ENCODE measurements at places on chromosomes 7 and 10.

DNA sequence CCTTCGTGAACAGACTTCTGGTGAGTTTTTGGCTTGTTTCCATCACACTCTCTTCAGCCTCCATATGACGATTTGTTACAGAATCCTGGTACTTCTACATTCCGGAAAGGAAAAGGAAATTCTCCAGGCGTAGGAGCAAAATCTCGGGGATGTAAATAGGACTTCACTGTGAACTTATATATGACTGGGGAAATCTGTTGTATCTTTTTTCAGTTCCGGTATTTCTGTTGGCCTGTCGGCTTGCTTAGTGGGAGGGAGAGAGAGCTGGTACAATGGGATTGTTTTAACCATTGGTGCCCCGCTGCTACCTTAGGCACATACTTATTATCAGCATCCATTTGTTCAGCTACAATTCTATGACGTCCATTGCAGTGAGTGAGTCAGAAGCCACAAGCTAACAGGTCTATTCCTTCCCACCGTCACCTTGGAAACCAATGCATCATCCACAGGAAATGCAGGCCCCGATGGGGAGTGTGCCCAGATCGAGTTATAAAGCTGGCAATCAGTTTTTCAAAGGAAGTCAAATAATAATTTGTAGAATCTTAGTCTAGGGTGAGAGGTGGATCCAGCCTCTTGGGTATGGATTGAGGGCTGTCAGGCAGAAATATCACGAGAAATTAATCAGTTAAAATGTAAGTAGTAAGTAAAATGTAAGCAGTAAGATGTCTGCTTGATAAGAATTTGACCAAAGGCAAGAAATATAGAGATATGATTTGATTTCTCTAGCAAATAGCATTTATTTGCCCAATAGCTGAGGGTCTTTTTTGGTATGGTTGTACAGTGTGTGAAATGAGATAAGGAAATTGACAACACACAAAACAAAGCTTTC lies 92.0 kb upstream of the MKLN1 start:
- no peak for DNase-seq

DNA sequence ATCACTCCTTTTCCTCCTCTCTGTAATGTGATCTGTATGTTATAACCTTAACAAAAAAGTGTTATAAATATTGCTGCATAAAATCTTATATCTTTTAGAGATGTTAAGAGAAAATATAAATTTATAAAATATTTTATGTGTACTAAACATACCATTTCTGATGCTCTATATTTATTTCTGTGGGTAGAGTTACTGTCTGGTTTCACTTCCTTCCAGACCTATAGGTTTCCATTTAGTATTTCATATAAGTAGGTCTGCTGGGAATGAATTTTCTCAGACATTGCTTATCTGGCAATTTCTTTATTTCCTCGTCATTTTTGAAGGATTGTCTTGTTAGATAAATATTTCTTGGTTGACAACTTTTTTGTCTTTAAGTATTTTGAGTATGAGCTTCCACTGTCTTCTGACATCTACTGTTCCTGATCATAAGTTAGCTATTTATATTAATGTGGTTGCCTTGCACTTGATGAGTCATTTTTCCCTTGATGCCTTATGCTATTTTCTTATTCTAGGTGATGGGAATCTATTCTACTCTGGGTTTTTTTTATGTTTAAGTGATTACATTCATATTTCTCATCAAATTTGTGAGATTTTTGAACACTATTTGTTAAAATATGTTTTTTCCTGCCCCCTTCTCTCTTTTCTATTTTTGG lies 11.2 kb upstream of the THSD7A start:
- no peak for DNase-seq

DNA sequence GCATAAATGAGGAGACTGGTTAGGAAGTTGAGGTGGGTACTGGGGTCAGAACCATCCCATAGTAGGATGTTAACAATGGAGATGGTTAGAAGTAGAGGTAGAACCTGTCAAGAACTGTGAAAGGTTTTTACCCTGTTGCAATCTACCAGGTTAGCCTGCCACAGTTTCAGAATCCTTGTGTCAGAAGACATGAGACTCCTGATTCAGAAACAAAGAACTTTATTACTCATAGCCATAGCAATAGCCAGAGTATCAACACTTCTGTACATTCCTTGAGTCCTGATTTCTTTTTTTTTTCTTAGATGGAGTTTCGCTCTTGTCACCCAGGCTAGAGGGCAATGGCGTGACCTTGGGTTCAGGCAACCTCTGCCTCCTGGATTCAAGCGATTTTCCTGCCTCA lies 200.9 kb downstream of the GRM3 start:
- no peak for DNase-seq

DNA sequence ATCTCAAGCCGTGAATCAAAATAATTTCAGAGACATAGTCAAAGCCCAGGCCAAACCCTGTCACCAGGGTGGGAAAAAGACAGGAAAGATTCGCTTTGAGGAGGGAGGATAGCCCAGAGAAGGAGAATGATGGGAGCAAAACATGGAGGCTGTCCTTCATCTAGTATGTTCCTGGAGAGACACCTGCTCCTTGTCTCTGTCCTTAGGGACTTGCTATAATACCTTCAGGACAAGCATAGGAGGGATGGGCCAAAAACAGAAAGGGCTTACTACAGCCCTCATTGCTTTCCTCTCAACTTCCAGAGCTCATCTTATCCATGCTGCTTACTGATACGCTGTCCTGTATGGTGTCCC lies 593.7 kb downstream of the LRMDA start:
- DNase-seq: no peak

DNA sequence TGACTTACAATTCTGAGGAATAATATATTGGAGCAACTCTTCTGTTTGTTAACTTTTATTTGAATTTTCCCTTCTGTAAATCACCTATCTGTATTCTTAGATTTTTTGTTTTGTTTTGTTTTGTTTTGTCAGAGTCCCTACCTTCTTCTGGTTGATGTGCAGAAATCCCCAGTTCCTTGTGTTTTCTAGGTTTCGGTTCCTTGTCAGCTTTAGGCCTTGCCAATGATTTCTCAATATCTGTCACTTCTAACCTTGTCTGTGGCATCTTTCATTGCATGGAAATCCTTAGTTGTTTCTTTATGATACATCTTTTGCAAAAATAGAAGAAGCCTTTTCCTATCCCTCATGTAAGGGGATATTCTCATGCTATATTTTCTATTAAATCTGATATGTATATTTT lies 21.7 kb upstream of the ST8SIA6 start:
- no peak for DNase-seq

DNA sequence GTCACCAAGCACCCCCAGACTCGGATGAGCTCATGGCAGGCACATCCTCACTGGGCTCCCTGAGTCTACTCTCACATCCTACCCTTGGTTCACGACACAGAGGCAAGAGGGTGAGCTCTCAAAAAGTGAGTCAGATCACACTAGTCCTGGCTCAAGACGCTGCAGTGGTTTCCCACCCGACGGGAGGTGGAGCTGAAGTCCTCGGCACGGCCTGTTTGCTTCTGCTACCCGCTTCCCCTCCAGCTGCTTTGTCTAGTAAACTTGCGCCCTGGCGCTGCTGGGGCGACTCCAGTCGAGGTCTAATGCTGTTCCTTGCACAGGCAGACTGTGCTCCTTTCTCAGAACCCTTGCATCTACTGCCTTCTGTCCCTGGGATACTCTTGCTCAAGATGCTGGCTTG lies 13.5 kb upstream of the SFMBT2 start:
- DNase-seq: no peak

- DNase-seq: no peak
These were observed 2.3 kb downstream of the ELMO1 start for GRCh38 chr7:37446371-37446770.

GRCh38 chr7:129949292-129950133 lies 3.2 kb downstream of the UBE2H start:
- DNase-seq: peak; percentile 80

GRCh38 chr7:74293577-74293908 lies 4.3 kb downstream of the CLIP2 start:
- no peak for DNase-seq

- peak; percentile 6 for DNase-seq
These were observed 31.0 kb downstream of the PDE1C start for GRCh38 chr7:32039000-32039756.

DNA sequence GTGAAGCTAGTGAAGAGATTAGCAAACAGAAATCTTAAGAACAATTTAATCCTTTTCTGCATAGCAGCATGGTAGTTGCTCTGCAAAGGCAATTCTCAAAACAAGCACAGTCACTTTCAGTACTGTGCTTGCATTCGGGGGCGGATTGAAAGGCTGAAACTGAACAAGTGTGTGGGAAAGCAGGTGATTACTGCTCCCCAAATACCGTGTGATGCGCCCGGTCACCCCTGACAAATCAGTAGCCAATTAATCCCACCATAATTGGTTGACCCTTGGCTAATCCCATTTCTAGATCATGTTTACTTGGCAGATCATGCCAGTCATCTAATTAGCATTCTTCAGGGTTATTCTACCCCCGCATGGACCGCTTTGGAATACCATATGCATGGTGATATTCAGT lies 76.5 kb upstream of the ADRB1 start:
- no peak for DNase-seq

GRCh38 chr7:281637-282036 lies 8.3 kb upstream of the FOXL3 start:
- no peak for DNase-seq

GRCh38 chr10:118970770-118971169 lies 58.7 kb upstream of the NANOS1 start:
- no peak for DNase-seq

- no peak for DNase-seq
These were observed 673.2 kb upstream of the PCDH15 start for GRCh38 chr10:55474258-55474657.

DNA sequence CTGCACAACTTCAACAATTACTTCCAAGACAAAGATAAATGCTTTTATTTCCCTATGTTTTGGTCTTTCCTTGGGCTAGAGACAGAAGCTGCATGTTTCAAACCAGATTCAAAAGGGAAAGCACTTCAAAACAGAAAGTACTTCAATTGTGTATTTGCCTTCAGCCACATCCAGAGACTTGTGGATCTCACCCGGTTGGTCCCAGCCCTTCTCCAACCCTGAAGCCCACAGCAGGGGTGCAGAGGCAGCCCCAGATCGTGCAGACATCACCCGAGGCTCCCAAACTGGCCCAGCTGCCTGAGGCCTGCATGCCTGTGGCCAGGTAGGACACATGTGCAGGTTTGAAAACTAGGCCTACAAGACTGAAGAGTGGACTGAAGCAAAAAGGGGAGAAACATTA lies 80.8 kb downstream of the ALOX5 start:
- DNase-seq: no peak

- peak; percentile 93 for DNase-seq
These were observed 82.4 kb downstream of the ADCYAP1R1 start for GRCh38 chr7:31134246-31135188.

- no peak for DNase-seq
These were observed 937.7 kb downstream of the SORCS1 start for GRCh38 chr10:106226828-106227227.

GRCh38 chr7:157876469-157877285 lies 539.9 kb downstream of the DNAJB6 start:
- DNase-seq: no peak

GRCh38 chr10:110649347-110650264 lies 5.5 kb downstream of the RBM20 start:
- no peak for DNase-seq

GRCh38 chr7:18792871-18793595 lies 297.5 kb downstream of the HDAC9 start:
- DNase-seq: no peak

GRCh38 chr10:33238643-33239042 lies 95.8 kb downstream of the NRP1 start:
- no peak for DNase-seq

Data from NT2/D1 (cell line).